ENCODE measurements at places on chromosomes 1 and 21.

GRCh38 chr21:34728479-34728878 lies 59.7 kb downstream of the CLIC6 start:
- DNase-seq, result no peak

GRCh38 chr1:156880473-156880872 lies 13.0 kb upstream of the PEAR1 start:
- DNase-seq, result no peak

GRCh38 chr1:101444381-101444780 lies 207.6 kb downstream of the S1PR1 start:
- DNase-seq, result no peak

- no peak for DNase-seq
Measured at GRCh38 chr1:46003315-46003714, 129.1 kb downstream of the PIK3R3 start.

DNA sequence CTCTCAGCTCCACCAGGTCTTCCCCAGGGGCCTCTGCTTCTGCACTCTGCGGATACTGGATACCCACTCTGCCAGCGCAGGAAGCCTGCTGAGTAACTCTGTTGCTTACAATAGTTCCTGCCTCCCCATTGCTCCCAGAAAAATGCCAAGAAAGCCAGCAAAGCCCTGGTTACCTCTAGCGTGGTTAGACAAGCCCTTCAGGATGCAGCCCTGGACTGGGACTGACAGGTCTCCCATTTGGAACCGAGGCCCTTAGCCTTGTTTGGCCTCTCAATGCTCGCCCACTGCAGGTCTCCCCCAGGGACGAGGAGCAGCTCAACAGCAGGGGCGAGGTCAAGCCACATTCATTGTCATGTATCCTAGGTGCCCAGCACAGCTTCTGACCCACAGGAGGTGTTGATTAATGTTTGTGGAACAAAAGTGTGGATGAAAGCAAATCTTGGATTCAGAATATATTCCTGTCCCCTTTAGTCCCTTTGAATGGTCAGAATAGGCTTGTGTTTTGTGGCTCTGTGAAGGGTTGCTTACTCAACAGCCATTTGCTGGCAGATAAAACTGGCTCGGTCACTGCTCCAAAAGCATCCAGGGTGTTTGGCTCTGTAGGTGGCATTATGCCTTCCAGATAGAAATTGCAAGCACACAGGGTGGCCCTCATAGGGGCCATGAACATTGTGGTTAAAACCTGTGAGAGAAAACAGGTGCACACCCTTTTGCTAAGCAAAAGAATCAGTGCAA lies 58.9 kb downstream of the C1orf198 start:
- DNase-seq, result no peak

DNA sequence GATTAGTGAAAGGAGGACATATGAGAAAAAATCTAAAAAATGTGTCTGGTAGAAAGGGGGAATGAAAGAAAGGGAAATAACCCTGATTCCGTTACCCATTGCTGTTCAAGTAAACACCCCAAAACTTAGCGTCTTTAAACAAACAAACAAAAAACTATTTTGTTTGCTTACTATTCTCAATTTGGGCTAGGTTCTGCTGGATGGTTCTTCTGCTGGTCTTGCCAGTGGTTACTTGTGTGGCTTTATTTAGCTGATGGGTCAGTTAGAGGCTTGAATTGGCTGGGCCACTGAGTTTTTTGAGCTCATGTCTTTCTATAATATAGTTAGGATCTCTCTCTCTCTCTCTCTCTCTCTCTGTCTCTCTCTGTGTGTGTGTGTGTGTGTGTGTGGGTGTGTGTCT lies 112.1 kb downstream of the GRIK1 start:
- DNase-seq, result no peak

GRCh38 chr1:164423136-164423535 lies 135.8 kb upstream of the PBX1 start:
- no peak for DNase-seq

GRCh38 chr1:84289169-84289785 lies 12.2 kb upstream of the SAMD13 start:
- DNase-seq, result no peak

DNA sequence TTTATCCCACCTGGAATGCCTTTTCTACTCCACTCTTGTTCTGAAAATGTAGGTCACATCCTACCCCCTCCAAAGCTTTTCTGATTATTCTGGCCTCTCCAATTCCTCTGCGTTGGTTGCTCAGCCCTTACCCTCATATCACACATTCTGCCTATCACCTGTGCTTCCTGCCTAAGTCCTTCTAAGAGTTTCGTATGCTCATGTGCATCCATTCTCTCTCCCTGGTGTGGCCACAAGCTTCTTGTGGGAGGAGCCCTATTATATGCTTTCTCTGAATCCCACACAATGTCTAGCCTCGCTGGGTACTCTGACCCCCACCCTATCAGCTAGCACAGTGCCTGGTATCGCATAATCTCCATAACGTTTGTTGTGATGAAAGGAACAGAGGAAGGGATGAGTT lies 54.2 kb downstream of the CD58 start:
- no peak for DNase-seq

DNA sequence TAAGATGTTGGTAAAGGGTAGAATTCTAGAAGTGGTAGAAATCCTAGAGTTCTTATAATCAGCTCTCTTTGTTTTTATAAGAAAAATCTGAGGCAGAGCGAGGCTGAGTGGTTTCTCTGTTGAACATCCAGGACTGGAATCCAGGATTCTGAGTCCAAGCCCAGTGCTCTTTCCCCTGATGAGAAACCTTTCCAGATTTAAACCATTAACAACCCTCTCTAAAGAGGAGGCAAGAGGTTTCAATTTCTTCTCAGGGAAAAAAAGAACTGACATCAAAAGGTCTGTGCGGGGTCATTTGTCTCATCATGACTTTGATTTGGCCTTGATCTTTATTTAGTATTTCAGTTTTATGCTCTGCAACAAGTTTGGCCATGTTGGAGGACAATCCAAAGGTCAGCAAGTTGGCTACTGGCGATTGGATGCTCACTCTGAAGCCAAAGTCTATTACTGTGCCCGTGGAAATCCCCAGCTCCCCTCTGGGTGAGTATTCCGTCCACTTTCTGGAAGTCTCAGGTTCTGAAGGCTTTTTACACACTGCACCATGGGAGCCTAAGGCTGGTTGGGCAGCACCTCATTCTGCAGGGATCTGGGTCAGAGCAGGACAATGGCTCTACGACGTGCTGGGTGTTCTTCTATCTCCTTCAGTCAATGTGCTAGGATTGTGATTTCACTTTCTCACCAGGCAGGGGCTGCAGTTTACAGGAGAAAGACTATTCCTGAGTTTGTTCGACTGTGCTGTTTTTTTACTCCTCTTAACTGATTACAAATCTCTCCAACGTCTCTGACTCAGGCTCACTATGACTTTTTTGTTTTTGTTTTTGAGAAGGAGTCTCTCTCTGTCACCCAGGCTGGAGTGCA lies 18.9 kb upstream of the CCT8 start:
- DNase-seq, result no peak

- no peak for DNase-seq
Measured at GRCh38 chr1:176469450-176470010, 6.6 kb downstream of the PAPPA2 start.

DNA sequence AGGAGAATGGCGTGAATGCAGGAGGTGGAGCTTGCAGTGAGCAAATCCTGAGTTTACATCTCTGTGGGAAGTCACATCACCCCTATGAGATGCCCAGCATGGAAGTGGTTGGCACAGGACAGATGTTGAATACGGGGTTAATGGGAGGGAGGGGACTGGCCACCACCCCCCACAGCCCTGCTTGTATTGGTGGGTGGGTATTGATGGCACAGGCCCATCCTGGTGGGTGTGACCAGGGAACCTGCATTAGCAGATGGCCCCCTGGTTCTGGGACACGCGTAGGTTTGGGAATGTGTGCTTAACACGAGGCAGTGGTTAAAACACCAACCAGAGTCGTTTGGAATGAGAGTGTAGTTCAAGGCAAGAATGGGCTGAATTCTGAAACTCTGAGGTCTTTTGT lies 117.9 kb downstream of the PRDM2 start:
- DNase-seq, result no peak

DNA sequence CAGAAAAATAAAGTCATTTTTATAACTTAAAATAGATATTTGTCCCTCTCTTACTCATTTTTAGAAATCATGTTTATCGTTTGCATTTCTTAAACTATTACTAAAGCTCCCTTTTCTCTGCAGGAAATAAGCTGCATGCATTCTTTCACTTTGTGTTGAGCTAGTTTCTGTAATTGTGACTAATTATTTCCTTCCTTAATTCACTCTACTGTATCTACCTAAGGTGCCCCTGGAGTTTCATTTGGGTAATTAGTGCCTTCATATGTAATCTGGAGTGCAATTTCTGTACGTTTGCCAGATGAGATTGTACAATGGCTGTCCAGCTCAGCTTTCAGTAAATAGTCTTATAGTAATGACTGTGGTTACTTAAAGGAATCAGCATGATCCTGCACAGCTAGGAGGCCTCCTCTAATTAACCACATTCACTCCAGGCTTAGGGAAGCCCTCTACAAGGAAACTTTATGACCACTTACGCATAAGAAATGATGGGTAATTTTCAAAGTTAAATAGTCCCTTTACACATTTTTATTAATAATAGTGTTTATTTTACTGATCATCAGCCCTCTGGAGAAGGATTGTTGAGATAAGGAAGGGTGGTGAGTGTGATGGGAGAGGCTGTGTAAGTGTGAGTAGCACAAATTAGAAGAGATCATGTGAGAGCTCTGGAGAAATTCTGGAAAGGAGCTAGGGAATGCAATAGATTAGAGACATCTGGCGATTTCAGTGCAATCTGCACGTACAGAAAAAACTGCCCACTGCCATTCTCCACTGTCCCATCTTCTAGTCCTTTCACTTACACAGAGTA lies 86.8 kb downstream of the LRRC8C start:
- peak; percentile 88 for DNase-seq

DNA sequence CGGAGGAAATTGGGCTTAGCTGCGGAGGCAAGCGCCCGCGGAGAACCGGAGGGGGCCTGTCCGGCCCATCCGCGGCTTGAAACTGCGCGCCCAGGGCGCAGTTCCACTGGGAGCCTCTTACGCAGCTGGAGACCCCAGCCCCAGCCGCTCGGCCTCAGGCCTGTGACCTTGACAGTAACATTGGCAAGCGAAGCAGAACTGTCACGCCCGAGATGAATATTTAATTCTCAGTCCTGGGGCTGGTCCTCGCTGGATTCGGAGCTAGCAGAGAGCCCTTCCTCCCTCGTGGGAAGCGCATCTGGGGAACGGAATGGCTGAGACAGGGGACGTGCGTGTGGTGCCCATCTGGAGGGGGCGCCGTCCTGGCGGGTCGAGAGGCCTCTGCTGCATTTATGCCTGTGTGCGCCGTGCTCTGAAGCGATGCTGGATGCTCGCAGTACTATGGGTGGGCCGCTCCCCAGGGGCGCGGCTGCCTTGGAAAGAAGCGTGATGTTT lies 928 bp downstream of the SLC6A17 start:
- no peak for DNase-seq

DNA sequence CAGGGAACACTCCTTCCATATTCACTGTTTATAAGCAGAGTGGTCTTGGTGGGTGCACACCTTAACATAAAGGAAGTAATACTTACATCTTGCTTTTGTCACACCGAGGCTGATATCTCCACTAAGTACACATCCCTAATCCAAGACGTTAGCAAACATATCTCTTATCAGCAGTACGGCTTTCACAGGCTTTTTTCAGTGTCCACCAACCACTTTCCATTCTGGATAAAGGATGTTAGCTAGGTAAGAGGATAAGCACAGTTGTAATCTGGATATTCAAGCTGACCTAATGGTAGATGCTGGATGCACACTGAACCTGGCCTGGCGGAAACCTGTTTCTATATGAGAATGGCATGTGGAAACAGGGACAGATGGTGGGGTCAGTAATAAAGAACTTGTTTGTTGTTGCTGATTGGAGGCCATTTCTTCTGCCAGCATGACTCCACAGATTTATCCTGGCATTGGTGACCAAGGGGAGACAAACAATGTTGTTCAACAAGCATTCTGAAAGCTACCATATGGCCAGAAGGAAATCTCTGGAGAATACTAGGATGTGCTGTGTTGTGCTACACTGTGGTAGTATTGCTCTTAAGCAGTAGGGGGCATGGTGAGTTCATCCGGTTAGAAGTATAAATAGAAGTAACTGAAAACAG lies 416.4 kb downstream of the PTBP2 start:
- peak; percentile 52 for DNase-seq

GRCh38 chr21:46253610-46254124 lies 25.1 kb upstream of the LSS start:
- DNase-seq, result peak; percentile 81

DNA sequence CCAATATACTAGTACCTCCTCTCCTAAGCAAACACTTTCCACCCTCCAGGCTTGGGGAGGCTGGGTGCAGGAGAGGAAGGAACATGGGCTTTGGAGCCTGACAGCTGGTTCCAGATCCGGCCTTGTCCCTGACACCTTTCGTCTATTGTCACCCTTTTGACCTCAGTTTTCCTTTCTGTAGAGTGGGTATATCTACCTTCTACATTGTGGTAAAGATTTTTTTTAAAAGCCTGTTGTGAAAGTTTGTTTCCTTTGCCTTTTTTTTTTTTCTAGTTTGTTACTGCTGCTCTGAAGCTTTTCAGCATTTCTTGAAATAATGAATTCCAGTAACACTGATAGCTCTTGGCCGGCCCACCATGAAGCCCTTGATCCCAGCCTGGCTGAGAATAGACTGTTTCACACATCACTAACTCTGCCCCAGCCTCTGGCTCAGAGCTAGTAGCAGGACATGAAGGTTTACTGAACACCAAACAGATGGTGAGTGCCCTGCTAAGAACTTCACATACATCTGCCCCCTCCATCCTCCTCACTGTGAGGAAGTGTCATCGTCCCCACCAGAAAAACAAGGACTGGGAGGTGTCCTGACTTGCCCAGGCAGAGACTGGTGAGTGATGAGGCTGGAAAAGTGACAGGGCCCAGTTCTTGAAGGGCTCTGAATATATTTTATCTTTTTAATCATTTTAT lies 33.0 kb upstream of the ID3 start:
- no peak for DNase-seq

- DNase-seq, result no peak
Measured at GRCh38 chr1:204562075-204562990, 46.1 kb downstream of the MDM4 start.

- DNase-seq, result no peak
Measured at GRCh38 chr1:198860371-198860770, 221.5 kb downstream of the PTPRC start.

GRCh38 chr1:235402457-235403200 lies 35.4 kb downstream of the TBCE start:
- no peak for DNase-seq

DNA sequence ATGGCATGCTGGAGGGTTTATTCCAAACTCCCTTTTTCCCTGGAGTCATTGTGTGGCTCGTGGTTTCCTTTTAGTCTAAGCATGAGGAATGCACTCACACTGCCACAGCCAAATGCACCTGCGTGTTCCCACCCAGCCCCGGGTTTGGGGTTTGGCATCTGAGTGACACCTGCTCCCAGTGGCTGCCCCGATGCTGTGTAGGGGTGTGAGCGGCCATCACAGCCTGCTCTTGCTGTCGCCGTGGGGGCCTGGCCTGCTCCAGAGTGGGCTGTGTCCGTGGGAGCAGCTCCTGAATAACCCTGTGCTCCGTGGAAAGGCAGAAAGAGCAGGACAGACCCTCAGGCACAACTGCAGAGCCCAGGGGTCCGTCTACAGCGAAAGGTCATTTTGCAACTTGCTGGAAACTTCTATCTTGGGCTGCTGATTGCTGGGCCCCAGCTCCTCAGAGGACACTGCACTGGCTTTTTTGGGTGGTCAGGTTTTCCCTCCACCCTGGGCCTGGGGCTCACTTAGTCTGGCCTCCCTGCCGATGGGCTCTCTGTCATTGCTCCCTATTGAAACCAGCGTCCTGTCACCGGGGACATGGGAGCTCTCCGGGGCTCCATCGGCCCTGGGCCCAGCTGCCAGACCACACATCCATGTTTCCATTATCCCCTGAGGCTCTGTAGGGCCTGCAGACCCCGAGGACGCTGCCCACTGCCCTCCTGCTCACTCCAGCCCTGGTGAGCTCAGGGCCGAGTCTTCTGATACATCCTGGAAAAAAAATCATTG lies 74.1 kb downstream of the AJAP1 start:
- no peak for DNase-seq
